ENCODE measurements at places on chromosomes 3 and 15. TPM values are rescaled to one million over a fixed set of nuclear protein-coding genes. Genes with fewer than 3 reads are reported as not detected.

CILP gene
- total RNA-seq: not detected

TIGIT gene
- total RNA-seq: not detected

ADGRG7 gene
- total RNA-seq: not detected

PRTG gene
- not detected for total RNA-seq

UROC1 gene
- total RNA-seq: not detected

SLC12A1 gene
- not detected for total RNA-seq

ZNF148 gene
- total RNA-seq: 23.5 TPM

SFMBT1 gene
- total RNA-seq: 8.2 TPM

MELTF gene
- 12.9 TPM for total RNA-seq

CCR8 gene
- total RNA-seq: not detected

AGTR1 gene
- not detected for total RNA-seq

LRIG1 gene
- 15.2 TPM for total RNA-seq

IL16 gene
- total RNA-seq: 0.07 TPM

TRH gene
- total RNA-seq: not detected

PRR20G gene
- not detected for total RNA-seq

MYLK gene
- total RNA-seq: 3.5 TPM
